Left lung (tissue), 14 donors: ENCODE measurements at places on chromosomes 4 and X. TPM values are rescaled to one million over a fixed set of nuclear protein-coding genes. Genes with fewer than 3 reads are reported as not detected.

Gene ALB
- total RNA-seq: 0.99 TPM

Gene OTUD6A
- not detected for total RNA-seq

Gene CPLX1
- 3.1 TPM for total RNA-seq

GRCh38 chr4:113810906-113811305 is 49.4 kb upstream of the CAMK2D start:
- DNase-seq: no peak
- H3K4me1 ChIP-seq: no peaks in the 10 kb centered on the region
- no peaks in the 10 kb centered on the region for H3K36me3 ChIP-seq
- H3K27ac ChIP-seq: no peak overlapping the region
- H3K27me3 ChIP-seq: no peaks in the 10 kb centered on the region

GRCh38 chr4:92307181-92307580 is 3.4 kb downstream of the GRID2 start:
- DNase-seq: no peak
- no peak overlapping the region for H3K27ac ChIP-seq
- H3K36me3 ChIP-seq: no peaks in the 10 kb centered on the region
- peaks cover 41% of the 10 kb centered on the region for H3K27me3 ChIP-seq

DNA sequence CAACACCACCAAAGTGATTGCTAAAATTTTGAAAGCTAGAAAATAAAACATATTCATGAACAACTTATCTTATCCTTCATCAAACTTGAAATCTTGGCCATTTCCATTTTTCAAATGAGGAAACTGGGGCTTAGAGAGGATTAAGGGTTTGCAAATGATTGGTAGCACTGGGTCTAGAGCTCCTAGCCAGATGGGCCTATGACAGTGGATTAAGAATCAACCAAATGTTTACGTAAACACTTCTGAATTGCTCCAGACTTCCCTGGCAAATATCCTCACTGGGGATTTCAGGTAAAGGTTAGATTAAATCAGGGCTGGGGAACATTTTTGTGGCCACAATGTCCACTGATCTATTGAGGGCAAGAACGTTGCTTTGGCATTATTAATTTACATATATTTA is 241.2 kb downstream of the ANK2 start:
- H3K4me1 ChIP-seq: no peaks in the 10 kb centered on the region
- no peaks in the 10 kb centered on the region for H3K27me3 ChIP-seq
- H3K36me3 ChIP-seq: no peaks in the 10 kb centered on the region
- no peak overlapping the region for H3K27ac ChIP-seq

GRCh38 chr4:188297873-188298272 is 158.6 kb downstream of the TRIML1 start:
- H3K4me3 ChIP-seq: no peak overlapping the region
- no peaks in the 10 kb centered on the region for H3K36me3 ChIP-seq
- no peaks in the 10 kb centered on the region for H3K4me1 ChIP-seq
- H3K27me3 ChIP-seq: no peaks in the 10 kb centered on the region

GRCh38 chrX:107168712-107169111 is 37.5 kb downstream of the NUP62CL start:
- no peak overlapping the region for H3K4me3 ChIP-seq
- H3K36me3 ChIP-seq: no peaks in the 10 kb centered on the region
- H3K4me1 ChIP-seq: no peaks in the 10 kb centered on the region
- H3K27me3 ChIP-seq: no peaks in the 10 kb centered on the region
